ENCODE measurements at places on chromosomes 11 and 22.

DNA sequence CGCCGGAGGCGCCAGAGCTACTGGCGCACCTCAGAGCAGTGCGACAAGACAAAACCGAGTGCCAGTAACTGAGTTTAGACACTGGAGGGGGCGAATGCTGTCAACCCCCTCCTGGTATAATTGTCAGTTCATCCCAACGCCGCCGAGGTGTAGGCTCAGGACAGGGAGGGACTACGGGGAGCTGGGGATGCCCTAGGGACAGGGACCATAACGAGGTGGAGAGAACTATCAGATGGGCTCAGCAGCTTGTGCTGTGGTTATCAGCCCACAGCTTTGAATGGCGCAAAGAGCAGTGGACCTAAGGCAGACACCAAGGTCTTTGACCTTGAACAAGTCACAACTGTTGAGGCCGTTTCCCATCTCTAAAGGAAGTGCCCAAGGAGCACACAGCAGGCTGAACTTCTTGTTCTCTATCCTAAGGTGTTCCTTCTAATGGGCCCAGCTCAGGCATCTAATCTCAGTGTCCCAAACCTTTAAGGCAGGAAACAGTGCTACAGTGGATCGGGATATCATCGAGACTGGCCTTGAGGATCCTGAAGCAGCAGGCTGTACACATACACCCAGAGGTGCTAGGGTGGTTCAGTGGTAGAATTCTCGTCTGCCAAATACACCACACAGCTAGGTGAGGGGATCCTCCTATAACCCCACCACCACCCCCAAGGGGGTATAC lies 958 bp upstream of the TUT1 start:
- no peak for DNase-seq

GRCh38 chr22:48954781-48955311 lies 872.8 kb downstream of the BRD1 start:
- peak; percentile 51 for DNase-seq

DNA sequence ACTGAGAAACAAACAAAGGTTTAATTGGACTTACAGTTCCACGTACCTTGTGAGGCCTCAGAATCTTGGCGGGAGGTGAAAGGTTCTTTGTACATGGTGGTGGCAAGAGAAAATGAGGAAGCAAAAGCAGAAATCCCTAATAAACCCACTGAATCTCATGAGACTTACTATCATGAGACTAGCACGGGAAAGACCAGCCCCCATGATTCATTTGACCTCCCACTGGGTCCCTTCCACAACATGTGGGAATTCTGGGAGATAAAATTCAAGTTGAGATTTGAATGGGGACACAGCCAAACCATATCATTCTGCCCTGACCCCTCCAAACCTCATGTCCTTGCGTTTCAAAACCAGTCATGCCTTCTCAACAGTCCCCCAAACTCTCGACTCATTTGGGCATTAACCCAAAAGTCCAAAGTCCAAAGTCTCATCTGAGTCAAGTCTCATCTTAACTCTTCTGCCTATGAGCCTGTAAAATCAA lies 617.4 kb downstream of the CNTN5 start:
- DNase-seq: no peak

DNA sequence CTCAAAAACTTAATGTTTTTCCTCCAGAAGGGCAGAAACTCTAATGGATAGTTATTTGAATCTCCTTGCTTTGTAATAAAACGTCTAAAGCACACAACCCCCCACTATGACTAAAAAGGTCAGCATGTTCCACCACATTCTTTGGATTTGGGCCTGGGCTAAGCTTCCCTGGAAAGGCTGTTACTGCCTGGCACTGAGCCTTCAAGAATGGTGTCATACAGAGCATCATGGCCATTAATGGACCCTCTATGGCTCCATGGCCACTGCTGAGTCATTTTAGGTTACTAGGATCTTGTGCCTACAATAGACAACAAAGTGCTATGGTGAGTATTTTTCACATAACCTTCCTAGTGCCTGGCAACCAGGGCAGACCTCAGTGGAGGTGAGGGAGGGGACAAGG lies 242.6 kb upstream of the FAT3 start:
- no peak for DNase-seq

DNA sequence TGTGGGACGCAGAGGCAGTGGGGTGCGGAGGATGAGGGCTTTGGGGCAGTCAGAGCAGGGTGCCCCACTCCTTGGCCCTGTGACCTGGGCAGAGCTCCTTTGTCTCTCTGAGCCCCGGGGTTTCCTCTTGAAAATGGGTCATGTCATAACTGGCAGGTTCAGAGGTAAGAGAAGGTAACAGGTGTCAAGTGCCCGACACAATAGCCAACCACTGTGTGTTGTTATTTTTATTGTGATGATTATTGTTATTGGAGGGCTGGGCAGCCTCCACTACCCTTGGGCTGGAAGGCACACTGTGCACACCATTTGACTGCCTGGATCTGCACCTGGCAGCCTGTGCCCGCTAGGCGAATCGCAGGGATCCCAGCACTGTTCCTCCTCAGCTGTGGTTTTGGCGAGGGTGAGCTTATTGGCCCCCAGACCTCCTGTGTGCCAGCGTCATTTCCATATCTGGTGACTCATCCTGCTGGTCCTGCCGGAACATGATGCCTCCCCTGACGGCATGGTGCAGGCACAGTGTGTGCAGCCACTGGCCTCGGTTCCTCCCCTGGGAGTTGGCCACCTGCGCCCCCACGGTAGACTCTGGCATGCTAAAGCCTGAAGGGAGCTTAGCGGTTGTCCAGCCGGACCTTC lies 15.4 kb upstream of the SOX10 start:
- peak; percentile 42 for DNase-seq

DNA sequence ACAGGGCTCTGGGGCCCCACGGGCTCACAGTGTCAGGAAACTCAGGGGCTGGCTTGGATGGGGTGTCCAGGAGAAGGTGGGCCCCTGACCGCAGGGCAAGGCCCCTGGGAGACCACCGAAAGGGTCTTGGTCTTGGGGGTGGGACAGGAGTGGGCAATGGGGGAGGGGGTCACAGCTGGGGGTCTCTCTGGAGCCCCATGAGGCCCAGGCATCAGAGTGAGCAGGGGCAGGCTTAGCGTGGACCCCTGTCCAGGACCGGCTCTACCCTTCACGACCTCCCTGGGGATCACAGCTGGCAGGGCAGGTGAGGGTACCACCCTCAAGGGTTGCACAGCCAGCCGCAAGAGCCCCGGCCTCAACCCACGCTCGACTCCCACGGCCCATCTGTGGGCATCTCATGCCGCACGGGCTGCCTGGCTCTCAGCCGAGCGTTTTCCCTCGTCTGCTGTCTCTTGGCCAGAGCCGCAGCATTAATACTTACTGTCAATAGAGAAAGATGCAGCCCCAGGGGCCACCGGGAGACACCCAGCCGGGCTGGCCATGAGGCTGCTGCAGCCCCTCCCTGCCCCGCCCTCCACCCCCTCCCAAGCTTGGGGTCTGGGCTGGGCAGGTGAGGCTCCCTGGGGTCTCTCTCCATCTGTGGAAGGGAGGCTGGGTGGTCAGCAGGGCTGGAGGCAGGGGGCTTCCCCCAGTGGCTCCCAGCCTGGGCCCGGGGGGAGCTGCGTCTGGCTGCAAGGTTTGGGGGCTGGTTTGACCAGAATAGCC lies 662 bp downstream of the MUC5B start:
- no peak for DNase-seq

DNA sequence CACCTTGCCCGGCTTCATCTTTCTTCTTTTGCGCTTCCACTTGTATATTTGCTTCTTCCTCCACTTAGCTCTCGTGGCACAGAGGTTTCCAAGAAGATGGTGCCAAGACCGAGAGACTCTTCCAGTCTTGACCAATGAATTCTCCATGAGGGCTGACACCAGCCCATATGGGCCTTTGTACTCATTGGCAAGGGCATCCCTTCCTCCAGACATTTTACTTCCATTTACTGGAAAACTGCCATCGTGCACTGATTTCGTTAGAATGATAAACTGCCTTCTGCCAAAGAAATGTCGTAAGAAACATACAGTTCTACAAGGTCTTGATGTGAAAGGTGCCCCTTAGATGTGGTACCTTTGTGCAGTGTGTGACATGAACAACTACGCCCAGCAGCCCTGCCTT lies 4.7 kb upstream of the MIEF1 start:
- no peak for DNase-seq

DNA sequence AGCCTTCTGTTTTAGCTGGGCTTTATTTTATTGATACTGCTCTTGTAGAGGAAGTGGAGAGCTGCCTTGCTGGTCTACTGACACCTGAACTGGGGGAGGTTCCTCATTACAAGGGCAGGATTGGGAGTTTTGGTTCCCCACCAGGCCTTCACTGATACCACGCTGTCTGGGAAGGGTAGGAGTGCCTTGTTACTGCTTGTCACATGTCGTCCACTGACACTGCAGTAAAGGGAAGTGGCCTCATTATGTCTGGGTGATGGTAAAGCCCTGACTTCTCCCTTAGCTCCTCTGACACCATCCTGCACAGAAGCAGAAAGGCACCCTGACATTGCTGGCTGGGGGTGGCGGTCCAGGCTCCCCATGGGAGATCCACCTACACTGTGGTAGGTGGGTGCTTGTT lies 38.7 kb upstream of the ELF5 start:
- DNase-seq: no peak

- DNase-seq: no peak
Observed at GRCh38 chr11:120842195-120842594, 181.7 kb upstream of the TBCEL start.

DNA sequence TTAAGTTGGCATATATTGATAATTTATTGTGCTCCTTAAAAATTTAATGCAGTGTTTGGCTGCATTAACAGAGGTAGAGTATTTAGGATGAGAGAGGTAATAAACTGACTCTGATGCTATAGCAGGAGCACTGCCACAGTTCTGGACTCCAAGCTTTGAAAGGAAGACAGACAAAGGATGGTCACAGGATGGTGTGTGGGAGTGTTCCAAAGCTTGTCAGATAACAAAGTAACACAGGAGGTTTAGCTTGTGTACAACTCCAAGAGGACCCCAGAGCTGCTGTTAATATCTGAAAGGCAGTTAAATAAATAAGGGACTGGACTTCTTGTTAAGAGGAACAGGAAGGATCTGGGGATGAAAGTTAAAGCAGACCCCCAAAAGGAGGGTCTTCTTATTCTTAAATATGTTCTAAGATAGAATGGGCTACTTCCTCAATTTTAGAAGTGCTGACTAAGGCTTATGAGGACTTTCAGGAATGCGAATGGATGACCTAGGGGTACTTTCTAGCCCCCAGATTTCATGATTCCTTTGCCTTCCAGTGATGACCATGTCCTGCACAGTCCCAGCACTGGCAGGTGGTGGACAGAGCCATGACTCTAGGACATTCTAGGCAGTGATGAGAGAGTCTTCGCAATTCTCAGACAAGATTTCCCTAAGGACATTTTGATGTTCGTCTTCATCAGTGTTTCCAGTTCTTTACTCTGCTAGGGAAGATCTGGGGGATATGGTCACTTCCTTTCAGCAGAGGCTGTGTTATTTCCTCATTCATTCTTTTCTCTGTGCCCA lies 149.1 kb upstream of the RASSF10 start:
- DNase-seq: no peak

- DNase-seq: no peak
Observed at GRCh38 chr11:102309621-102310541, 7.4 kb upstream of the BIRC3 start.

DNA sequence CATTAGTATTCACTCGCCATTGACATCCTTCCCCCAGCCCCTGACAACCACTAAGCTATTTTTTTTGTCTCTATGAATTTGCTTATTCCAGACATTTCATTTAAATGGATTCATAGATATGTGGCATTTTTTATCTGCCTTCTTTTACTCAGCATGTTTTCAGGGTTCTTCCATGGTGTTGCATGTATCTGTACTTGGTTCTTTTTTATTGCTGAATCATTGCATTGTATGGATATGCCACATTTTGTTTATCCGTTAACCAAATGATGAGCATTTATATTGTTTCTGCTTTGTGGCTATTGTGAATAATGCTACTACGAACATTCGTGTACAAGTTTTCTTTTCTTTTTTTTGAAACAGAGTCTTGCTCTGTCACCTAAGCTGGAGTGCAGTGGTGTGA lies 5.9 kb downstream of the METTL15 start:
- DNase-seq: no peak

- DNase-seq: no peak
Observed at GRCh38 chr11:19725379-19726079, 12.9 kb downstream of the NAV2 start.

GRCh38 chr11:36240801-36241200 lies 48.4 kb downstream of the COMMD9 start:
- no peak for DNase-seq

- peak; percentile 5 for DNase-seq
Observed at GRCh38 chr11:126060757-126061171, 1.9 kb downstream of the CDON start.

All from DMS 273 treated with DMSO at 0.1 percent for 48 hours (cell line).